Stimulated activated CD8-positive, alpha-beta memory T cell treated with anti-CD3 and anti-CD28 coated beads, Interleukin-15, amount 100 ng/mL, for 1 hour (primary cell): ENCODE measurements at places on chromosomes 1 and 21.

DNA sequence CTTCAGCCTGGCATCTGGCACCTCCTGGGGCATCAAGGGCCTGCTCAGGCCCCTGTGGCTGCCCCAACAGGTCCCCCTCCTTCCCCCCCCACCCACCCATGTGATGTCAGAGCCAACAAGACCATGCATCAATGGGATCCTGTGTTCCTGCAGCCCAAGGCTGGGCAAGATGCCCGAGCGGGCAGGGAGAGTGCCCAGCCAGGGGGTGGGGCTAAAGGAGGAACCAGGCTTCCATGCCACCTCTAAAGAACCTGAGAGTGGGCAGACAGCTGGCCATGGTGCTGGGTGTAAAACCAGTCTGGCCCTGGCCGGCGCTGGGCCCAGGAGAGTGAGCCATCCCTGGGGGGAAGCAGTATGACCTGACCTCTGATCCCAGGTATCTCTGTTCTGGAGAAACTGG, 7.6 kb downstream of the COL16A1 start:
- no peak for DNase-seq

DNA sequence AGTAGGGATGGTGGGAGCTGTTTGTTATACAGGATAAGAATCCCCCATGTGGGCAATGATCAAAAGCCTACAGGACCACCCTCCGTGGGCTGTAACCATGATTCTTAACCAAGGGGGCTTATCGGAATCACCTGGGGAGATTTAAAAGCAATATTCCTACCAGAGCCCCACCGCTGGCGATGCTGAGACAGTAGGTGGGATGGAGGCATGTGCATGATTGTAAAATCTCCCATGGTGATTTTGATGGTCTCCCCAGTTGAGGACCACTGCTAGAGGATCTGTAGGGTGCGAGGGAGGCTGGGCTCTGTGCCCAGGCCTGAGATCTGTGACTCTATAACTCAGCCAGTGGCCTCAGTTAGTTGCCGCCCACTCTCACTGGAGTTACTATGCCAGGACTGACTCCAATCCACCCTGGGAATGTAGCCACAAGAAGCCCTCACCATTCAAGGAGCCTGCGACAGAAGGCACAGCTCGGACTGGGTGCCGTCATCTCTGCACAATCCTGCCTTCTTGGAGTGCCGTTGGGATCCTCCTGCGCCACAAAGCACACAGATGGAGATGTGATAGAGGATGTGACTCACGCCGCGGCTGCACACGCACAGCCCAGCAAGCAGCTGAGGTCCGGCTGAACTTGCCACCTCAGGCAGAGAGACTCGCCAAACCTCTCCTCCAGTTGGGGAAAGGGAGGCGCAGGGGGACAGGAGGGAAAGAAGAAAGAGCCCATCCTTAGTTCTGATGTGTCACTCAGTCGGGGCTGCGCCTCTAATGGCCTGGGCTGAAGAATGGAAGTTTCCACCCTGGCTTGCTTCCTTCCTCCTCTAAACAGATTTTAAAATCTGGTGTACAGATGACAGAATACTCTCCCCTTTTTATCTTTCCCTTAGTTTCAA, 26.5 kb downstream of the AKNAD1 start:
- no peak for DNase-seq

GRCh38 chr1:115764541-115764940, 4.0 kb downstream of the CASQ2 start:
- no peak for DNase-seq

DNA sequence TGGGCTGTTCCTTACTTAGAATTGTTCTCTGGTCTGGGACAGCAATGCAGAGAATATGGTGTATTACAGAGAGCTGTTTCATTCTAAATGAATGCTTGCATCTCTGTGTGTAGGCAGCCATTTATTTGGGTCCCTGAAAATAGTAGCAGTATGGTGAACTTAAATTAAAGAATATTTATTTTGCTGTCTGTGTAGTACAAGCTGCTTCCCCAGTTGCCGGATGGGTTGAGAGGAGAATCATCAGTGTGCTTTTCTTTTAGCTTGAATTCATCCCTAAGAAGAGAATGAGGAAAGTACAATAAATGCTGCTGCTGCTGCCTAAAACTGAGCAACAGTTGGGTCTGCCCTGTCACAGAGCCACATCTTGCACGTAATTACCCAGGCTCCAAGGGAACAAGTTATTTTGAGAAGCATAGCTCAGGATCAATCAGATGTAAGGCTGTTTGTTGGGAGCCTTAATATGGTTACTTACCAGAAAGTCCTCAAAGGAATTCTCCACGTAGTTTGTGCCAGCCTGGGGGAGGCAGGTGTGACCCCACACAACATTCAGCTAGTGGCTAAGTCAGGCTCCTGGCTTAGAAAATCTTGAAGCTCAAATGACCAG, 16.6 kb downstream of the ACTN2 start:
- no peak for DNase-seq

DNA sequence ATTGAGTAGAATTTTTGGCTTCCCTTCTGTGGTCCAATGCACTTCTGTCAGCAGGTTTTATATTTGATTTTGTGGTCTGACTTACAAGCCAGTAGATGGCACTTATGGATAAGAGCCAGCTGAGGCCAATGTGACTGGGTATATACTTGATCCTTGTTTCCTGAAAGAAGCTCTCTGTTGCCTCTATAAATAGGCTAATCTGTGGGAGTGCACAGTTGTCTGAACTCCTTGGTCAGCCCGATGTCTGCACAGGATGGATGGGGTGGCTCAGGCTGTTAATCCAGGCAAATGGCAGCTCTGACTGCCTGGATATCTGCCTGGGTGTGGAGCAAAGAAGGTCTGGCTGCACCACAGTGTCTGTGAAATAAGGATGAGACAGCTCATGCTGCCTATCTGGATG, 1183.7 kb upstream of the PRMT6 start:
- DNase-seq: no peak

- DNase-seq: no peak
Observed at GRCh38 chr1:91725989-91726721, 159.8 kb downstream of the TGFBR3 start.

- no peak for DNase-seq
Observed at GRCh38 chr1:109293026-109293425, 10.1 kb upstream of the PSRC1 start.
